Fibroblast of mammary gland (primary cell): ENCODE measurements at places on chromosomes 3 and 15.

GRCh38 chr15:48616216-48616615, 29.3 kb downstream of the FBN1 start:
- no peak for DNase-seq

DNA sequence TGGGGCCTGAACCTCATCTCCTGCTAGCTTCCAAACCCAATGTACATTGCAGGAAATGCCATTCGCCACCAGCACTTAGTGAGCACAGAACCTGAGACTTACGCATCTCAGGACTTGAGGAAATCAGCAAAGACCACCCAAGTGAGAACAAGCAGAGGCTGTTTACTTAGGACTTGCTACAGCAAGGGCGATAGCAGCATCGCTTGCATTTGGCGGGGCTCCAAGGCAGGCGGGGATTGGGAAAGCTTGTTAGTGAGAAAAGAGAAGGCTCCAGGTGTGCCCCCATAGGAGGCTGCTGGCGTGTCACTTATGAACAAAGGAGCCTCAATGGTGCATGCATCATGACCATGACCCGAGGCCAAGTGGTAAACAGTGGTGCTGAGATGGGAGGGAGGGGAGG, 19.7 kb downstream of the SLC6A20 start:
- no peak for DNase-seq

- DNase-seq, result no peak
These were observed 29.4 kb upstream of the MYZAP start for GRCh38 chr15:57562196-57562769.

- no peak for DNase-seq
These were observed 144.7 kb downstream of the FAM43A start for GRCh38 chr3:194830401-194830800.

DNA sequence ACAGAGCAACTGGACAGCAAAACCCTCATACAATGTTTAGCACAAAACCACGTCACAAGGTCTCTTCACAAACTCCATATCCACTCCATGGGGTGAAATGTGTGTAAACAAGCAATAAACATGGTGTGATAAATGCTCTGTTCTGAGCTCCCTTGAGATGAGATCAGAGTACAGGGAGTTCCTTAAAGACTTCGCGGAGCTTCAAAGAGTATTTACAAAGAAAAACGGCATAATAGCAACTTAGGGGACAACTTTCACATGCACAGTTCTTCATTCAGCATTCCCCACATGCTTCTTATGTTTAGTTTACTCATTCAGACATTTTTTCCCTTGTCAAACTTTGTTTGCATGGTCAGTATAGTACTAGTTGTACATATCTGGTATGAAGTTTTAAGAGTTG, 52.5 kb upstream of the SUCLG2 start:
- DNase-seq, result no peak

- DNase-seq, result peak; percentile 79
These were observed 178.2 kb upstream of the TGFBR2 start for GRCh38 chr3:30428251-30428650.

DNA sequence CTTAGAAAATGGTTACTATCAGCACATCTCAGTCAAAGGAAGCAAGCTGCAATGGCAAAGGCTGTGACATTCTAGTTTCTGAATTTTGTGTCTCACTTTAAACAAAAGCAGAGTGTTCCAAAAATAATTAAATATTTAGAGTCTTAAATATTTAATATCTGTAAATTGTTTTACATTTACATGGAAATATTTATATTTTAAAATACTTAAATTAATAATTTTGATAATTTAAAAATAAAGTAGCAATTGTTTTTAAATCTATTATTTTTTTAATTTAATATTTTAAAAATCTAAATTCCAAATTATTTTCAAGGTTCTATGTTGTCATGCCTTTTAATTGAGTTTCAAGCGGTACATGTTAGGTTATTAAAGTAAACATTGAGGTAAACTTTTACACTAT, 843.1 kb downstream of the ROBO1 start:
- DNase-seq, result no peak

- DNase-seq, result peak; percentile 75
These were observed 352.0 kb downstream of the GAP43 start for GRCh38 chr3:115975353-115975752.
